ENCODE measurements at places on chromosomes 4 and X. TPM values are rescaled to one million over a fixed set of nuclear protein-coding genes. Genes with fewer than 3 reads are reported as not detected.

Gene ASMTL
- polyA plus RNA-seq, result 13.6 TPM

Gene RASGEF1B
- polyA plus RNA-seq, result 22.1 TPM

Gene SASH3
- polyA plus RNA-seq, result 2.8 TPM

Gene SUPT20HL2
- polyA plus RNA-seq, result not detected

Gene HAND2
- 2.0 TPM for polyA plus RNA-seq

Gene HPRT1
- polyA plus RNA-seq, result 21.4 TPM

Gene IQCM
- polyA plus RNA-seq, result not detected

Gene ABLIM2
- 12.4 TPM for polyA plus RNA-seq

Gene MMRN1
- polyA plus RNA-seq, result 0.79 TPM

Gene HSFX1
- 1.4 TPM for polyA plus RNA-seq

Gene HSFX3
- polyA plus RNA-seq, result not detected

Gene BEND2
- polyA plus RNA-seq, result not detected

Gene CYBB
- 1.2 TPM for polyA plus RNA-seq

Gene PCSK1N
- polyA plus RNA-seq, result 0.08 TPM

Gene TRIML2
- polyA plus RNA-seq, result not detected

Gene TMEM31
- polyA plus RNA-seq, result 0.05 TPM
